ENCODE measurements at places on chromosomes 1 and 21.

DNA sequence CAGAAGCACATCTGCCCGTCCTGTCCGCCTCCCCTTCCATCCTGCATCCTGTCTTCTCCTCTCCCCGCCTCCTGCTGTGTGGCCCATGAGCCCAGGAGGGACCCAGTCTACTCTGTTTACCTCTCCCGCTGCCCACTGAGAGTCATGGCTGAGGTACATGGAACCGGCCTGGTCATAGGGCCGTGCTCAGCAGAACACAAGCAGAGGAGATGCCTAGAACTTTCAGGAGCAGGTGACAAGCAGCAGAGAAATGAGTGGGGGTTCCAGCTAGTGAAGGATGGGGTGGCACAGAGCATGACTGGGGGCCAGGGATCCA is 70.8 kb downstream of the ATP5PO start:
- no peak for DNase-seq

DNA sequence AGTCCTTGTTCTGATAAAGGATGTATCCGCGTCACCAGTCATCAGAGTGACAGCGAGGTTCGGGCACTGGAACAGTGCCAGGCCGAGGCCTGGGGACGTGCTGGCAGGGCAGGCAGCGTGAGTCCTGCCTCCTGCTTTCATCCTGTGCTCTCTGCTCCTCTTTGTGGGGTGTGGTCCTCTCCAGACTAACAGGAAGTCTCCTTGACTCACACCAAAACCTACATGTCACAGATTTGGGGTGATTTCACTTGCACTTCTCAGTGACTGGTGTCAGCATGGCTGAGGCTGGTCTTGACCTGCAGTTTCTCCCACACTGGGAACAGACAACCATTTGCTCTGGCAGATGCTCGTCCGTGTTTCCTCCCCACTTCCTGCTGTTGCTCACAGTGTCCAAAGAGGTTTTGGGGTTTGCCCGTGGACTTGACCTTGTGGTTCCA is 8.8 kb upstream of the NLRP3 start:
- DNase-seq: peak; percentile 26

GRCh38 chr1:162627662-162628296 is 4.5 kb upstream of the DDR2 start:
- DNase-seq: no peak

DNA sequence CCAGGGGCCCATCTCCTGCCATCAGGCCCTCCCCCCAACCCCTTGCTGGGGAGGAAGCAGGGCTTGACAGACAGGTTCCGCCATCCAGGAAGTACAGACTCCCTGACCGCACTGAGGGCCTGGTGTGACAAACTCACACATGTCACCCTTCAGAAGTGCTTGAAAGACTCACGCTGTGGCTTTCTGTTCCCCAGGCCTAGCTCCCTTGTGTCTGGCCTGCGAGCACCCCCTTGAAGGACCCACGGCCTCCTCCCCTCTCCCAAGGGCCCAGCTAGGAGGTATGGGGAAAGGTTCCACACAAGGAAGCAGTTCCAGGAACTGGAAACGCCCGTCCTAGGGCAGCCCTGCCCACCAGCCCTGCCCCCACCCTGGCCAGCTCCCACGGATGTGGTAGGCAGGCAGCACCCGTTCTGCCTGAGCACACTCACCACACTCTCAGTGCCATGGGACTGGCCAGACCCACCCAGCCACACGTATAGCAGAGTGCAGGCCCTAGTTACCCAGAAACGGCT is 26.7 kb downstream of the SLC2A1 start:
- DNase-seq: no peak

- no peak for DNase-seq
Measured at GRCh38 chr1:236548452-236548851, 24.7 kb downstream of the LGALS8 start.

DNA sequence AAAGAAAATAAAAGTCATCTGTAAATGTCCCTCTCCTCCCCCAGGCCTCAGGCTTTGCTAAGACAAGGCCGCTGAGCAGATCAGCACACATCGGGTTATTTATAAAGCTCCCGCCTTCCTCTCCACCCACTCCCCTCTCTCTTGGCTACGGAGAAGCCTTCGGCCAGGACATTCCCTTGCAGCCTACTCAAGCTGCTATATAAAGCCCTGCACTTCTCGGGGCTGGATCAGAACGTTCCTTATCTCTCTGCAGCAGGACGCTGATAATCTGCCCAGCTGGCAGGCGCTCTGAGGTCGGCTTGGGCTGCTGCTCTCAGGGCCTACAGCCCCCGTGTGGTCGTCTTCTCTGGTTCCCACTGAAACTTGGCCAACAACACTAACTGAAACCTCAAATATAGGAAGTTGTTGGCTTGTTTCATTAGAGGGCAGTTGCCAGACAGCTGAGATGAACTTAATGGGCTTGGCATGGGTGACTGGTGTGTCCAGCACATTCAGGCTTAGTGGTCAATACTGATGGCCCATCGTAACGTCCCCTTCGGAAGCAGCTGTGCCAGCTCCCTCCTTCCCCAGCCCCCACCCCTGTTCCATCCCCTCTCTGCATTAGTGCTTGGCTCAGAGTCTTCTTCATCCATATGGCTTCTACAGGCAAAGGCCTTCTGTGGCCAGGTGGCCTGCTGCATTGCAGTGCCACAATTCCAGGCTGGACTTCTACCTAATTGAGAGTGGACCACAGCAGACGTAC is 64.6 kb downstream of the IER5 start:
- DNase-seq: no peak

- no peak for DNase-seq
Measured at GRCh38 chr1:210920258-210920657, 213.7 kb downstream of the KCNH1 start.

DNA sequence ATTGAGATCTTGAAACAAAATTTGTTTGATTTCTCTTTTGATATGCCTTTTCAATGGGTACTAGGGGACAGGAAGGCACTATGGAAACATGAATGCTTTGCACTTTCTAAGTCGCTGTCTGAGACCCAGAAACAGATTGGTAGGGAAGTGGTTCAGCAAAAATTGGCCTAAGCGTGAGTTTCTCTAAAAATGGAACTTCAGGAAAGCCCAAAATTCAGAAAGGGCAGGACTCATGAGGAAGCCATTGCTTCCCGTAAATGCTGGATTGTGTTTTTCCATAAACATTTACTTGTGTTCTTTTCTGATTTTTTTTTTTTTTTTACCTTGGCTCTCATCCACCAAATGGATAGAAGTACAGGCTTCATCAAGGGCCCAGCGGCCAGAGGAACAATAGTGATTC is 123.7 kb upstream of the ATP1B1 start:
- DNase-seq: no peak

GRCh38 chr1:117815926-117816325 is 113.5 kb downstream of the GDAP2 start:
- no peak for DNase-seq

DNA sequence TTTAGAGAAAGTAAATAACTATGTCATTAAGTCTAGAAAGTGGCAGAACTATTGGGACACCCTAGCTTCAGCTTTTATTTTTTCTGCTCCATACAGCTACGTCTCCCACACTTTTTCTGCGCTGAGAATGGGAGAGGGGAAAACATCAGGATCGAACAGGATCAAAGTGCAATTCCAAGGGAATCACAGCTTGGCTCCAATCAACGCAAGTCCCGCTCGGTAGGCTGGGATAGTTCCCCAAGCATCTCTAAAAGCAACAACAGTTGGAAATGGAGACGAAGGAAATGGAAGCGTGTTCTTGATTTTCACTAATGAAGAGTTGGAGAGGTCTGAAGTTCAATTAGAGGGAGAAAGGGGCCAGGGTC is 536 bp downstream of the HMGCL start:
- no peak for DNase-seq

DNA sequence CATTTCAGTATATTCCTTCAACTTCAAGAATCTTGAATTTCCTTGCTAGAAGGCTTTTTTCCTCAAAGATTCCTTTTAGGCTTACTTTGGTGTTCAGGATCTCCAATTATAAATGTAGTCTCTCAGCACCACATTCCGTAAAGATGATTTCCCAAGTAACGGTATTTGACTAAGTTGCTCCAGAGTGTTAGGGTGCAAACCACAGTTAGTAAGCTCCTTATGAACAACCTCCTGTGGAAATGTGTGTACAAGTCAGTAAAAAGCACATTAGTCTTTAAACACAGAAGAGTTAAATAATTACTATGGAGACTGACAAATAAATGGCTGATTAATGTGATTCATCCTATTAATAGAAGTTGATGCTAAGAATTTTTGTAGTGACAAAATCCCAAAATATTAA is 10.3 kb downstream of the DONSON start:
- no peak for DNase-seq

All from stimulated activated CD4-positive, alpha-beta T cell treated with anti-CD3 and anti-CD28 coated beads, TNF-alpha, amount 100 ng/mL, for 1 hour (primary cell).